AG10803 (cell line): ENCODE measurements at places on chromosomes 7 and 10.

GRCh38 chr10:555682-556350 lies 133.7 kb downstream of the DIP2C start:
- no peak for DNase-seq

DNA sequence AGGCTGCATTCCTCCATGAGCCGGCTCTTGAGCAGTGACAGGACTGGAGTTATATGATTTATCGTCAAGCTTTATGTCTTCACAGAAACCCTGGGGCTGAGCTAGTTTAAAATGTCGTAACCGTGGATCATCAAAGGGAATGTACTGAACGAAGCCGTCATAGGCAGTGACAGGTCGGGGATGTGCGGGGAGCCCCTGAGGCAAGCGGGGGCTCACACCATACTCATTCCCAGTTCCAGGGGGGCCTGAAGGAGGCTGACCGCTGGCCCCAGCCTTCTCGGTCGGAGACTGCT lies 30.7 kb downstream of the JCAD start:
- DNase-seq: no peak

DNA sequence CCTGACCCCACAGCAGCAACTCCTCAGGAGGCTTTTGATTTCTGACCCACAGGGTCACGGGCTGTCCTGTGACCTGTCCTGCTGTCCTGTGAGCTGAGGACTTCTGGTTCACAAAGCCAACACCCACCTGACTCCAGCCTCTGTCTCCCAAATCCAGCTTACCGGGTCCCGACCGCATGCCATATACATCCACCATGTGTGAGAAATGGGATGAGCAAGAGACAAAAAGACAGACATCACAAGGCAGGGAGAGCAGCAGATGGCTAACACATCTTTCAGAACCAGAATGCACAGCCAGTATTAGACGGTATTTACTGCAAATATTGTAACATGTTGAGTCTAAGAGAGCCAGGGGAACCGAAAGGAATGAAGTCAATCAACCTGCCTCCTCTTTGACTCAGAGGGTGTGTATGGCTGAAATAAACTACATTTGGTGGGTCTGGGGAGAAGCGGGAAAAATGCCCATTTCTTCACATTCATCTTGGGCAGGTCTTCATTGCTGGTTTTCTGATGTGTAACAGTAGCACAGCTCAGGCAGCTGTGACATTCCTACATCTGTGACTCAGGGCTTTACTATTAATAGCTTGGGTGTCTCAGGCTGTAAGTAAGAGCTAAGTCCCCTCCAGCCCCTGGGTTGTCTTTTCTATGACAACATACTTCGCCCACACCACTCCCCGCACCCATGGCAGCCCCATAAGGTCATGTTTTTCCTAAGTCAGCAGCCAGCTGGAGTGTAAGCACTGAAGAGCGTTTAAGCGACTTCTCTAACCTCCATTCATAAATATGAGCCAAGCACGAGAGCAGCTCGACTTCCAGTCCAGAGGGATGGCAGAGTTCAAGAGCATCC lies 25.0 kb downstream of the ABLIM1 start:
- DNase-seq: peak; percentile 90

DNA sequence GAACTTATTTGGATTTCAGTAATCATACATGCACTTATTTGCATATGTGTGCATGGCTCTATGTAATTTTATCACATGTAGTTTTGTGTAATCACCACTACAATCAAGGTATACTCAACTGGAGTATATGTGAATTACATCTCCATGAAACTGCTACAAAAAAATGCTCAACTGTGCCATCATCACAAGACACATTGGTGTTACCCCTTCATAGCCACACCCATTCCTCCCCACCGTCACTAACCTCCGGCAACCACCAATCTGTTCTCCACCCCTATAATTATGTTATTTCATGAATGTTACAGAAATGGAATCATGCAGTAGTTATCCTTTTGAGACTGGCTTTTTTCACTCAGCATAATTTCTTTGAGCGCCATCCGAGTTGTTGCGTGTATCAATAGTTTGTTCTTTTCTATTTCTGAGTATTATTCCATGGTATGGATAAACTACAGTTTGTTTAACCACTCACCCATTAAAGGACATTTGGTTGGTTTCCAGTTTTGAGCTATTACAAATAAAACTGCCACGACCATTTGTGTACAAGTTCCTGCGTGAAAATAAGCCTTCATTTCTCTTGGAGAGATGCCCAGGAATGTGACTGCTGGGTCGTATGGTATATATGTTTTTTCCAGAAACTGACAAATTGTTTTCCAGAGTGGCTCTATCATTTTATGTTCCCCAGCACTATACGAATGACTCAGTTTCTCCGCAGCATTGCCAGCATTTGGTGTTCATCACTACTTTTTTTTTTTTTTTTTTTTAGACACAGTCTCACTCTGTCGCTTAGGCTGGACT lies 11.3 kb upstream of the SMO start:
- no peak for DNase-seq

DNA sequence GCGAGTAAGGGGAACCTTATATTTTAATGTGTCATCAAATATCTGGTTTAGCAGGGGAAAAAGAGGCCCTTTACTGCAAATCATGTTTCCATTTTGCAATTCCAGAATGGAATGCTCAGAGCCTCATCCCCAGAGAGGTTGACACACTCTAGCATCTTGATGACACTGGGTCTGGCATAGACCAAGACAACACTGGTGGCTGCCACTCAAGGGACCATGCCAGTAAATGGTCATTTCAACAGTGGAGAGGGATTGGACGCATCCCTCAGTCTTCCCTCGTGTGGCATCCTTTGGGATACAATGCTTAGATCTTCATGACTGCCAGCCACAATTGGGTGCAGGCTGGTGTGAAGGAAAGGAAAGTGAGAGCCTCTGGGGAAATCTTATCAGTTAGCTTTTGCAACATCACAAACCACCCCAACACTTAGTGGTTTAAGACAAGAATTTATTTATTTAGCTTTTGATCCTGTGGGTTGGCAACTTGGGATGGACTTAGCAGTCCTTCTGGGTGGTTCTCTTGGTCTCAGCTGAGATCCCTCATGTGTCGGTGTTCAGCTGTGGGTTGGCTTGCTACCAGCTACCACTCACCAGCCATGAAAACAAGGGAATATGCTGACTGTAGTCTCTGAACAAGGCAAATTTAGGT lies 21.6 kb downstream of the TACC2 start:
- no peak for DNase-seq

DNA sequence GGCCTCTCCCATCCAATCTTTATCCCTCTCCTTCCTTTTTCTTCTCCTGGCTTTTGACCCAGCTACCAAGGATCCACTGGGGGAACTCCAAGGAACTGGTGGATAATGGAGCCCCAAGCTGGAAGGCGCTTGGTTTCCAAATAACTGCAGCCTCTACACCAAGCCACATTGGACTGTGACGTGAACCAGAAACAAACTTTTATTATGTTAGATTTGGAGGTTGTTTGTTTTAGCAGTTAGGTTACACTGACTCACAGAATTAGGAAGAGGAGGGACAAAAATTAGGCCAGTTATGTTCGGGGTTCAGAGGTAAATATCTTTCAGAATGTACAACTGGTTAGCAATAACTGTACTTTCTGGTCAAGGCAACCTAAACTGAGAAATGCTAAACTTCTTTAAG lies 21.3 kb upstream of the ANK3 start:
- DNase-seq: no peak

GRCh38 chr7:93218997-93219827 lies 7.1 kb downstream of the HEPACAM2 start:
- no peak for DNase-seq

DNA sequence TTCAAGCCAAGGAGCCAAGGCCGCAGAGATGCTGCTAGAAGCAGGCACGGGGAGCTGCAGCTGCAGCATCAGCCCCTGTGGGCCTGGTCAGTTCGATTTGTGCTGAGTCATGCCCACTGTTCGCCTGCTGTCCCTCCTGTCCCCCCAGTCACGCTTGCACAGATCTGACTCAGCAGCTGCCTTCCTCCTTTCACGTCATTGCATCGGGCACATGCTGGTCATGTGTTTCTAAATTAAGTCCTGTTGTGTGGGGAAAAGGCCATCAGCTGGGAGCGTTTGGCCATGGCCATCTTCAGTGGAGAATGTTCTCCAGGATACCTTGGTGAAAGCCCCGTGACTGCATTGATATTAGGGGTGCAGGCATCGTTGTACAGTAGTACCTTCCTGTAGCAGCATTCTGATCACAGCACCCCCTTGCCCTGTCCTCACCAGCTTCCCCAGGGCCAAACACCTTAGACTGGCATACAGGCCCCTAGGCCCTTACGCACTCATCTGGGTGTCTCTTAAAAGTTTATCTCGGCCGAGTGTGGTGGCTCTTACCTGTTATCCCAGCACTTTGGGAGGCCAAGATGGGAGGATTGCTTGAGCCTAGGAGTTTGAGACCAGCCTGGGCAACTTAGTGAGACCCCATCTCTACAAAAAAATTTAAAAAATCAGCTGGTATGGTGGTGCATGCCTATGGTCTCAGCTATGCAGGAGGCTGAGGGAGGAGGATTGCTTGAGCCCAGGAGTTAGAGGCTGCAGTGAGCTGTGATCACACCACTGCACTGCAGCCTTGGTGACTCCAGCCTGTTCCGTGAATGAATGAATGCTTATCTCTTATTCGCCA lies 23.2 kb downstream of the POR start:
- peak; percentile 97 for DNase-seq

GRCh38 chr7:11620406-11621253 lies 211.4 kb downstream of the THSD7A start:
- no peak for DNase-seq

- DNase-seq: peak; percentile 85
Measured at GRCh38 chr10:80122746-80123145, 9.8 kb upstream of the PLAC9 start.

DNA sequence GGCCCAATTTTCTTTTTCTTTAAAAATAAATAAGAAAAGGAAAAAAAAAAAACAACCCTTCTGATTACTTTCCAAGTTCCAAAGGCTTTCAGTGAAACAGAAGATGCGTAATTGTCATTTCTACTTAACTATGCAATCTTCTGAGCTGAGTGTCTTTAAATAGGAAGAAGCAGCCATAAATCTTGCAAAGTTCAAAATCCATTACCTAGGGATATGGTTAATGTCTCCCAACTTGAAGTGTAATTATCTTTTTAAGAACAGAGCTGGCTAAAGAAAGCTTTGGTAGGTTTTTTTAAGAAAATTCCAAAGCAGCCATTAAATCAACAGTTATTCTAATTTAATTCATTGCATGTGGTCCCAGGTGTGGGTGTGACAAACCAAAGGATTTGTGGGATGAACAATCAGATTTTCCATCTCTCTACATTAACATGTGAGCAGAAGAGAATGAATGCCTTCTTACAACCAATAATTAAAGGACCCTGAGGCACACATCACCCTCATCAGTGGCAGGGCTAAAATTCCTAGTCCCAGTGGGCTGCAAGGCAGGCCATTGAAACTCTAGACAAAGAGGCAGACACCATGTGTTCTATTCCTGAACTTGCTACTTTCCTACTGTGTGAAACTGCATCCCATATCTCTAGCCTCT lies 419.2 kb downstream of the REEP3 start:
- DNase-seq: no peak

GRCh38 chr10:76544789-76545188 lies 1092.8 kb downstream of the KCNMA1 start:
- peak; percentile 15 for DNase-seq

GRCh38 chr7:105118612-105119600 lies 104.9 kb downstream of the KMT2E start:
- no peak for DNase-seq

- no peak for DNase-seq
Measured at GRCh38 chr7:145959981-145960380, 156.6 kb upstream of the CNTNAP2 start.

- no peak for DNase-seq
Measured at GRCh38 chr7:135337506-135337905, 103.9 kb downstream of the STRA8 start.

GRCh38 chr7:13802651-13803050 lies 186.8 kb downstream of the ETV1 start:
- no peak for DNase-seq

GRCh38 chr7:17681965-17682364 lies 258.3 kb downstream of the SNX13 start:
- peak; percentile 85 for DNase-seq

- peak; percentile 78 for DNase-seq
Measured at GRCh38 chr10:24694086-24694485, 29.6 kb downstream of the ARHGAP21 start.

- peak; percentile 53 for DNase-seq
Measured at GRCh38 chr10:13272164-13272571, 27.7 kb downstream of the PHYH start.

DNA sequence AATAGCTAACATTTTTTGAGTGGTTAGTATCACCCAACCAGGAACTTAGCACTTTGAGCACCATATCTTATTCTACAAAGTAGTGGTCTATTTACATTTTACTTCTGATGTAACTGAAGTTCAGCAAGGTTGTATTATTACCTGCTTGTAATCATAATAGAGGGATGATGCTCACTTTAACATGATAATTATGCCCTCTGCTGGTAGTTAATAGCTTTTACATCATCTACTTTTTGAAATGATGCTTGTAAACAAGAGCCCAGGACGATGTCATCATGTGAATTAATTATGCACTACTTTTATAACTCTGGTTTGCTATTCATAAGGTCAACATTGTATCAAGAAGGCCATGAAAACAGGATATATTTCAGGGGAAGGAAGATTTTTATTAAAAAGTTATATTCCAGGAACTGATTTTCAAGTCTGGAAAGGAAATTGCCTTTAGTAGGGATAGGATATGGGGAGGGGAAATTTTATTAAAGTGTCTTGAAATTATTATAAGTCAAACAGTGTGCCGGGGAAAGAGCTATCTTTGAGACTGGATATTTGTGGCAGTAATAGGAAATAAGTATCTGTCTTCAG lies 80.3 kb upstream of the SCIN start:
- DNase-seq: peak; percentile 22

- peak; percentile 96 for DNase-seq
Measured at GRCh38 chr10:76119515-76119914, 688.1 kb downstream of the LRMDA start.

DNA sequence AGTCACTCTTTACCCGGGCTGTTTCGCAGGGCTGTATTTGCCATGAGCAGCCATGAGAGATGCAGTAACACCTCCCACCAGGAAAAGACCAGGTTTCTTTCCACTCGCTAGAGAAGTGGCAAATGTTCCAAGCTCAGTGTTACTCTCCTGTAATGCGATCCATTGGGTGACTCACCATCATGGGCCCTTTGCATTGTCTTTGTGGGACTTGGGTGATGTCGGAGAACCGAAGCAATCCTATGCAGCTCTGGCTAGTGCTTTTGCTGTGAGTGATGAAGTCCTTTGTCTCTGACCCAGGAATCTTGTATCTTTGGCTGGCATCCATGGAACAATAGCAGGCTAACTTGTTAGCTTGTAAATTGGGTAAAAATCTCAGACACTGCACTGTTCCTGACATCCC lies 40.0 kb downstream of the GHRHR start:
- DNase-seq: no peak

GRCh38 chr7:81457852-81458522 lies 311.9 kb downstream of the HGF start:
- peak; percentile 61 for DNase-seq

GRCh38 chr10:50431133-50431532 lies 179.8 kb upstream of the ASAH2 start:
- peak; percentile 78 for DNase-seq

GRCh38 chr7:131604841-131605279 lies 48.4 kb upstream of the PODXL start:
- DNase-seq: peak; percentile 96

GRCh38 chr10:119136084-119136483 lies 29.4 kb downstream of the SFXN4 start:
- peak; percentile 67 for DNase-seq

GRCh38 chr7:77802557-77803405 lies 4.2 kb downstream of the PHTF2 start:
- no peak for DNase-seq

GRCh38 chr10:44105696-44106095 lies 279.2 kb downstream of the CXCL12 start:
- no peak for DNase-seq
